Stimulated activated naive CD8-positive, alpha-beta T cell treated with anti-CD3 and anti-CD28 coated beads, Interleukin-15, amount 100 ng/mL, for 72 hours (primary cell): ENCODE measurements at places on chromosomes 5 and 9.

DNA sequence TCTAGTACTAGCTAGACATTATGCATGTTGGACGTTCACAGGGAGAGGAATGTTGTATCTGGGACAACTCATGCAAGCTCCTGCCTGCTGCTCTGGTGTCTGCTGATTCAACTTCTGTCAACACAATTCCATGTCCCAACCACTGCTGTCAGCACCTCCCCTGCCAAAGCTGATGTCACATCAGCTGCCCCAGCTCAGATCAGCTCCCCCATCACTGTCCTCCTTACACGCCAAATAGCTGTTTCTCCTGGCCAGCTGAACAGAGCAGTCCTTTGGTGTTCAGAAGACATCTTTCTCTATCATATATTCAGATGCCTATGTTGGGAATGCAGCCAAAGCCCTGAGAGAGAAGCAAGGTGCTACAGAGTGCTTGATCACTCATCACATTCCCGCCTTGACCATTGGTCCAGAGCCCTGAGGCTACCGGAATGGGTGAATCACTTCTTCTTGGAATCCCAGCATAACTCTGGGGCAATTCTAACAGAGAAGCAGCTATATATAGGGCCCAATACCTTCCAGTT is 223.3 kb downstream of the SEC61B start:
- DNase-seq, result no peak

DNA sequence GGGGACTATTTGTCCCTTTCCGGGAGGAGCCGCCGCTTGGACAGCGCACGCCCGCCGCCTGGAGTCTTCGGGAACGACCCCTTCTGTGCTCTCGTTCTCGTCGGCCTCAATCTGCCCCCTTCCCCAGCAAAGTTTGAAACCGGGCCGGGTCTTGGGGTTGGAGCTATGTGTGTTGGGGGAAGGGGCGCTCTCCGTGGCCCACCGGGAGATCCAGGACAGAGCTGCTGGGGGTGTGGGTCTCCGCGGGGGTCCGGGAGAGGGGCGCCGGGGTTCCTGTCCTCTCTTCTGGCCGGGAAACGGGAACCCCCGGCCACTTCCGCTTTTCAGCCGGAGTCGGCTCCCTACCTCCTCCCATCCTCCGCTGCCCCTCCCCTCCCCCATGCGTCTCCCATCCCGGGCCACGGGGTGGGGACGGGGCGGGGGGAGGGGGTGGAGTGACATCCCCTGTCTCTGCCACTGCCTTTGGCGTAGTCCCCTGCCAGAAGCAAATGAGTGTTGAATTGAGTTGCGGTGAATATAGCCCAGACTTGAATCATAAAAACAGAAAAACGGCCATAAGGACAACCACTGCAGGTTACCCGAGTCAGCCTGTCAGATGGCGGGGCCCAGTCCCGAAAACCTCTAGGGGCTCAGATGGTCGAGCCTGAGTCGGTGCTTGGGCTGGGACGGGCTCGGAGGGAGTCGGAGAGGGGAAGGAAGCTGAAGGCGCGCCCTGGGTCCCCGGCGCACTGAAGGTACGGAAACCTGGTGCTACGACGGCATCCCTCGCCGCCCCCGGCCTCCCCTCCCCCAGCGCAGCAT is 1.1 kb downstream of the CPLX2 start:
- no peak for DNase-seq

- DNase-seq, result no peak
Measured at GRCh38 chr5:472076-472655, 29.2 kb downstream of the EXOC3 start.

GRCh38 chr5:68331192-68332079 is 115.9 kb downstream of the PIK3R1 start:
- no peak for DNase-seq

DNA sequence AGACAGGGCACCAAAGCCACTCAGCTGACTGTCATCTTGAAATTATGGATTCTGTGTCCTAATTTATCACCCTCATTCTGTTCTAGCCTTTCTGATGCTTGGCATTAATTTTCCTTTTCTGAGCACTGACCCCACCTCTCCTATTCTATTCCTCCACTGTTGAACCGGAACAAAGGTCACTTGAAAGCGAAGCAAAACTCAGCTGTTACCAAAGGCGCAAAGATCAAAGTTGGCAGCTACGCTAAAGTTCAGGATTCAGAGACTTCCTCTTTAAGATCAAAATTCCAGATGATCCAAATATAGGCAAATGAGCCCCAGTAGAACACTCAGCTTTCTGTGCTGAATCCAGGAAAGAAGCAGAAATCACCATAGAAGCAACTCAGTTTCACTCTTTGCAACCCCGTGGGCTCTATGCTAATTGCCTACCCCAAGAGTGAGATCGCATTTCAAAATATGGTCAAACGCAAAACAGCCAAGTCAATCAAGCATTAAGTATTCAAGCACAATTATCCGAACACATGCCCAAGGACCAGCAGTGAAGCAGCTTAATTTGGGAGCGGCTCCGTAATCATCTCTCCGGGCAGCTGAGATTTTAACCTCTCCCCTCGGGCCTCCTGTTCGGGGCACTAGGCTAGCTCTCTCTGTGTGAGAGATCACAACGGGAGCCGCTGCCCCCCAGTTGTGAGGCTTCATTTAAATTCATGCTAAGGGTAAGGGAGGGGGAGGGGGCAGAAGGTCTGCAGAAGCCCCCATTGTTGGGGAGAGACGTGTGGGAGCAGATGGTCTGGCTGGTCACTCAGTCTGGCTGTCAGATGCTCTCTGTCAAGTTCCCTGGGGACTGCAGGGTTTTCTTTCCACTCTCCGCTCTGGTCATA is 288.6 kb downstream of the ELAVL2 start:
- no peak for DNase-seq

DNA sequence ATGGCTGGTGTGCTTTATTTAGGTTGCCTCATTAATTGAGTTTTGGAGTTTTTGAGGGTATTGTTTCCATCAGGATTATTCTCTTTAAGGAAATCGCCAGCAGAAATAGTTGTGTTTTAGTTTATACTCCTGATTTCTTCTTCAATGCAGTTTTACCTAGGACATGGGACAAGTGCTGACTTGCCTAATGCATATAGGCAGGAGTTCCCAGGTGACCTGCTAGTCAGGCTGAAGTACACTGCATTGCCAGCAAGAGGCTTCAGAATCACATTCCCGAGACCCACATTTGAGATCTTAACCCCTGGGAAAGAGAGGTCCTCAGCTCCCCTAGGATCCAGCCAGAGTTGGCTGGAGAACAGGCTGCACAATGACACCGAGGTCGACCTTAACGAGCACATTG is 1.5 kb upstream of the OR1N2 start:
- DNase-seq, result no peak

DNA sequence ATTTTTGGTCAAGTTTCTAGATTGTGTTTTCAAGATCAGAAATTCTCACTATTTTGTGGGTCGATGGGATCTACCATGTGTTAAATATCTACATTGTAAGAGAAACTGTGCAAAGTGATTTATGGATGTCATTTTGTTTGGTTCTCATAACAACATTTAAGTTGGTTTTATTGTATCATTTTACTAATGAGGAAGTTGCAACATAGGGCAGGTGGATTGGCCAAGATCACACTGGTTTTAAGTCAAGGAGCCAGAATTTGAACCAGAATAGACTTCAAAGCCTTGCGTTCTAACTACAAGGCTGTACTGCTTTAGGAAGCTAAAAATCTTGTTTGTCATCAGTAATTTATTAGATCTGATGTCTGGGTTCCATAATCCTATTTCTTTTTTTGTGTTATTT is 23.4 kb downstream of the SH3TC2 start:
- no peak for DNase-seq

GRCh38 chr5:61330845-61331406 is 1.1 kb upstream of the ZSWIM6 start:
- DNase-seq, result peak; percentile 75

GRCh38 chr5:139243425-139243970 is 45.3 kb upstream of the SIL1 start:
- DNase-seq, result no peak

GRCh38 chr5:167998148-167998767 is 293.2 kb upstream of the WWC1 start:
- DNase-seq, result no peak

DNA sequence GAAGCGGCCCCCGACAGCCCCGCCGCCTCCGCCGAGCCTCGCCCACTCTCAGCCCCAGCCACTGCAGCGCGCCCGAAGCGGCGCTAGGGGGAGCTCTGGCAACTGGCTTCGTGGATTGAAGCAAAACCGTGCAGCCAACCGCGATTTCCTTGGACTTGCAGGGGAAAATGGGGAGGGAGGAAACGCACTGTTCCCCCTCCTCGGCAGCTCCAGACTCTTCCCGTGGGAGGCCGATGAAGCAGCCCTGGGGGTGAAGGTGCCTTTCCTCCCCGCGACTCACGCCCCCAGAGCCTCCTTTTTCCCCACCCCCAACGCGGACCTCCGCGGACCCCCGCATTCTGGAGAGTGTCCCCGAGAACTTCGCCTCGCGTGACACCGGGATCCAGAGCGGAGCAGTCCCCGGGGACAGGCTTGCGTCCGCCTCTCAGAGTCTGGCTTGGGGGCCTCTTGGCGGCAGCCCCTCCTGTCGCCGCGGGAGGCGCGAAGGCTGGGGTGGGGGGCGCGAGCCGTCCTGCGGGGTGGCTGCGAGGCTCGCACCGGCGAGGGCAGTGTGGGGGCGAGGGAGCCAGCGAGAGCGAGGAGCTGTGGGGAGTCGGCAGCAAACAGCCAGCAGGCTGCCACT is 3.8 kb downstream of the IER5L start:
- DNase-seq, result peak; percentile 80

DNA sequence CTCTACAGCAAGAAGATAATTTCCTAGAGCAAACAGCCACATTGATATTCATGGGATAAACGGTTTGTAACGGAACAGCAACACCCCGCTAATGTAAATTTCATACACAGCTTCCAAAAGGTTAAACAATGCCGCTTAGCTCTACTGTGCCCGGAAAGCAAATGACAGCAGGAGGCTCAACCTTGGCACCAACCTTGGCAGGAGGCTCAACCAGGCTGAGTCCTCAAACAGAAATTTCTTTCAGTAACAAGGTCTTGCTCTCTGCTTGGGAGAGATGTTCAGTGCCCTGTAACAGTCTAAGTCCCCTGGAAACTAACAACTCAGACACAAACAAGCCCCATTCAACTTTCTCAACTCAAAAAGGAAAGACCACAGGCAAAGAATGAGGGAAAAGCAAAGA is 11.1 kb upstream of the PPP1R2B start:
- no peak for DNase-seq

DNA sequence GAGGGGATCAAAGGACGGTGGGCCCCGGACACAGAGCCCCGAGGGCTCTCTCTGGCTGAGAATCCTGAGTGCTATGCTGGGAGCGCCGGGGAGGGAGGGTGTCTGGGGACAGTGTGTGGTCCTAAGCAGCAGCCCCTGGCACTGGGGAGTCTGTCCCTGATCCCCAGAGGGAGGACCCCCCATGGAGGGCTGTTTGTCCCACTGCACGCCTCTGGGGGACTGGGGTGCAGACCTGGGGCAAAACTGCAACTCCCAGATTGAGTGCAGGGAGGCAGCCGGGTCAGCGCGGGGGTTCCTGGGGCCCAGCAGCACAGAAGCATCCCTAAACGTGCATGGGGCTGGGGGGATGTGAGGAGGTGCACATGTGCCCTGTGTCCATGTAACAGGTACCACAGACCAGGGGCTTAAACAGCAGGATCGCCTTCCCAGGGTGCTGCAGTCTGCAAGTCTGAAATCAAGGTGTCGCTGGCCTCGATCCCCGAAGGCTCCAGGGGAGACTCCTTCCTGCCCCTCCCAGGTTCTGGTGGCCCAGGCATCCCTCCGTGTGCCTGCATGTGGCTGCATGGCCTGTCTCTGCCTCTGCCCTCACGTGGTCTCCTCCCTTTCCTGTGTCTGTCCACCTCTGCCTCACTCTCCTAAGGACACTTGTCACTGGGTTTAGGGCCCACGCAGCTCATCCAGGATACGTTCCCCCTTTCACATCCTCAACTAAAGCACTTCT is 35.9 kb upstream of the IRX4 start:
- DNase-seq, result no peak

- DNase-seq, result no peak
Measured at GRCh38 chr9:135374591-135374990, 105.0 kb upstream of the PPP1R26 start.

GRCh38 chr5:167770461-167770860 is 521.0 kb upstream of the WWC1 start:
- DNase-seq, result no peak

DNA sequence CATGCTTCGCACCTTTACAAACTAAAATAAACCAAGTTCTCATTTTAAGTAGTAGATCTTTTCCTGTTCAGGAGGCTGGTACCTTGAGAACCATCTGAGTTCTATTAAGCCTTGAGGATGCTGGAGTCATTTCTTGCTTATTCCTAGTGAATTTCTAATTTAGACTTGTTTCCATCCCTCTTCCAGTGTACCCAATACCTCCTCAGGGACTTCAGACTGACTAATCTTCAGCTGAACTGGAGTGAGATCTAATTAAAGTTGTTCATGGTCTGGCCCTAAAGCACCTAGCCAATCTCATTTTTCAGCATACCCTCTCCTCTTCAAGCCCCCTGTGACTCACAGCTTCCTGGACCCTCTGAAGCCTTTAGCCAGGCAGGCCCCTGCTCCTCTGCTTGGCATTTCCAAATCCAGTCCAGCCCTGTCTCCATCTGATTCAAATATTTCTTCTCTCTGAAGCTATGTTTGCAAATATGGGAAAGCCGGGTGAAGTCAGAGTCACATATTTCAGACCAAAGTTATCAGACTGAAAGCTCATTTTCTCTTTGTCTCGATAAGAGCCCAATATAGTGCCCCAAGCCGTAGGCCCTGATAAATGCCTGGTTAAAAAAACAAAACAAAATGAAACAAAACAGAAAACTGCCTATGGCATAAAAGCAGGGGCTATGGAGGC is 19.4 kb upstream of the TNFSF15 start:
- DNase-seq, result no peak

GRCh38 chr5:172364773-172365172 is 81.2 kb upstream of the UBTD2 start:
- peak; percentile 15 for DNase-seq

DNA sequence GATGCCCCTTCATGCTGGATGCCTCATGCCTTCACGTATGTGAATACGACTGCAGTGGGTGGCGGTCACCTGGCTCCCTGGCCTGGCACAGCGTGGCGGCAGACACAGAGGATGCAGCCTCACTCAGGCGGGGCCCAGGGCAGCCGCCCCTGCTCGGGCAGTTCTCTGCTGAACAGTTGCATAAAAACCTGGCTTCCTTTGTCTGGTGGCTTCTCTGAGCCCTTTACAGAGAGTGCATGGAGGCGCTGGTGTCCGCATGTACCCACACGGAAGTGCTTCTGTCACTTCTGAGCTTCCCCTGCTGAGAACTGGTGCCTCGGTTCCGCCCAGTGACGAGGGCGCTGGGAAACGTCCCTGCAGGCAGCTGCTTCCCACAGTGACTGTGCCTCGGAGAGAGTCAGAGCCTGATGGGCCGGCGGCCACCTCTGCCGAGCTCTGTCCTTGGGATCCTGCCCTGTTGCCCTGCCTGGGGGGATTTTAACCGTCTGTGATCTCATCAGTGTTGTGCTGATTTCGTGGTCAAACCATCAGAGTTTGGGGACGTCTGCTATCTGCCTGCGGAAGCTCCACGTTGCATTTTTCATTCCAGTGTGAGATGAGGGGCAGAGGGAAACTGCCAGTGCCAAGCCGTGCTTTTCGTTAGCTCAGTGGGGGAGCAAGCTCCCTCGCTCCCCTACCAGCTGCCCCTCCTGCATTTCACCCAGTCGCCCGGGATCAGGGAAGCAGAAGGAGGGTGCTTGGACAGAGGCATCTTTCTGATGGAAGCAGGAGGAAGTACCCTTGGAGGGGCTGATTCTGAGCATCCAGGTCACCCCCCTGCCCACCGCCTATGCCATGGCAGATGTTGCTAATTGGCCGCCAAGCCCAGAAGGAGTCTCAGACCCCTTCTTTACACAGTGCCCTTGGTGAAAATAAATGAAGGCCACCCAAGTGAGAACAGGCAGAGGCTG is 153.0 kb upstream of the COL5A1 start:
- no peak for DNase-seq
